Airway epithelial cell (primary cell): ENCODE measurements at places on chromosomes 6 and 20. TPM values are rescaled to one million over a fixed set of nuclear protein-coding genes. Genes with fewer than 3 reads are reported as not detected.

PRL gene
- not detected in 2 replicates for total RNA-seq

SRSF12 gene
- total RNA-seq, result 0.19 and 0.21 TPM in 2 replicates

FAM209B gene
- total RNA-seq, result 0.49 TPM in 1 of 2 replicates, not detected in the other

NFS1 gene
- total RNA-seq, result 18.4 and 32.9 TPM in 2 replicates

HTR1B gene
- 0.49 and 0.70 TPM in 2 replicates for total RNA-seq

PARD6B gene
- total RNA-seq, result 2.0 and 4.3 TPM in 2 replicates

NOTCH4 gene
- total RNA-seq, result 0.71 and 0.98 TPM in 2 replicates

PRICKLE4 gene
- 0.28 and 2.5 TPM in 2 replicates for total RNA-seq

TBX18 gene
- 0.42 TPM in 1 of 2 replicates, not detected in the other for total RNA-seq

RBM39 gene
- total RNA-seq, result 120 and 127 TPM in 2 replicates

PROCR gene
- 74.8 and 97.8 TPM in 2 replicates for total RNA-seq

FAM83D gene
- 32.0 TPM in 2 replicates for total RNA-seq

CDH4 gene
- 2.0 and 2.9 TPM in 2 replicates for total RNA-seq

HLA-DPB1 gene
- 0.93 TPM in 1 of 2 replicates, not detected in the other for total RNA-seq

BPIFB2 gene
- not detected in 2 replicates for total RNA-seq

IDH3B gene
- total RNA-seq, result 116 and 122 TPM in 2 replicates

NOX3 gene
- total RNA-seq, result not detected in 2 replicates

B3GALT4 gene
- total RNA-seq, result 8.2 and 8.7 TPM in 2 replicates

RBM24 gene
- total RNA-seq, result 0.70 and 1.9 TPM in 2 replicates

CDK19 gene
- total RNA-seq, result 2.9 and 5.4 TPM in 2 replicates

PHF20 gene
- total RNA-seq, result 25.4 and 32.2 TPM in 2 replicates

SYNDIG1 gene
- total RNA-seq, result not detected in 2 replicates

CD24 gene
- total RNA-seq, result 871 and 1,303 TPM in 2 replicates

UTRN gene
- 19.2 and 39.9 TPM in 2 replicates for total RNA-seq

KIAA0408 gene
- 0.28 TPM in 1 of 2 replicates, not detected in the other for total RNA-seq

PAK5 gene
- total RNA-seq, result 0.14 and 0.21 TPM in 2 replicates

MATN4 gene
- total RNA-seq, result 0.05 TPM in 1 of 2 replicates, not detected in the other

SLC17A2 gene
- total RNA-seq, result not detected in 2 replicates

SLCO4A1 gene
- 4.0 and 5.1 TPM in 2 replicates for total RNA-seq

CCM2L gene
- total RNA-seq, result not detected in 2 replicates

STMND1 gene
- not detected in 2 replicates for total RNA-seq

C20orf141 gene
- not detected in 2 replicates for total RNA-seq

BPIFB4 gene
- total RNA-seq, result not detected in 2 replicates

MYLK2 gene
- not detected in 2 replicates for total RNA-seq

PMEPA1 gene
- total RNA-seq, result 28.1 and 52.5 TPM in 2 replicates

DPPA5 gene
- not detected in 2 replicates for total RNA-seq

ARFGEF3 gene
- 3.0 and 4.9 TPM in 2 replicates for total RNA-seq

SLC13A3 gene
- 3.2 and 3.3 TPM in 2 replicates for total RNA-seq

PRND gene
- total RNA-seq, result not detected in 2 replicates

TULP4 gene
- 29.8 and 42.2 TPM in 2 replicates for total RNA-seq

UNC5CL gene
- 0.19 and 0.28 TPM in 2 replicates for total RNA-seq
